Right lobe of liver (tissue), 6 donors: ENCODE measurements at places on chromosomes 1 and 21. TPM values are rescaled to one million over a fixed set of nuclear protein-coding genes. Genes with fewer than 3 reads are reported as not detected.

GRCh38 chr1:24801176-24801575, 55.9 kb downstream of the CLIC4 start:
- no peak overlapping the region for H3K4me3 ChIP-seq
- no peaks in the 10 kb centered on the region for H3K27me3 ChIP-seq
- H3K4me1 ChIP-seq, result no peaks in the 10 kb centered on the region
- H3K36me3 ChIP-seq, result no peaks in the 10 kb centered on the region
- no peak for DNase-seq
- no peak overlapping the region for H3K27ac ChIP-seq

- no peak overlapping the region for H3K27ac ChIP-seq
- no peaks in the 10 kb centered on the region for H3K27me3 ChIP-seq
- no peaks in the 10 kb centered on the region for H3K4me1 ChIP-seq
- no peaks in the 10 kb centered on the region for H3K36me3 ChIP-seq
- H3K4me3 ChIP-seq, result no peak overlapping the region
- DNase-seq, result no peak
These were observed 7.5 kb downstream of the ST6GALNAC3 start for GRCh38 chr1:76082062-76082461.

DNA sequence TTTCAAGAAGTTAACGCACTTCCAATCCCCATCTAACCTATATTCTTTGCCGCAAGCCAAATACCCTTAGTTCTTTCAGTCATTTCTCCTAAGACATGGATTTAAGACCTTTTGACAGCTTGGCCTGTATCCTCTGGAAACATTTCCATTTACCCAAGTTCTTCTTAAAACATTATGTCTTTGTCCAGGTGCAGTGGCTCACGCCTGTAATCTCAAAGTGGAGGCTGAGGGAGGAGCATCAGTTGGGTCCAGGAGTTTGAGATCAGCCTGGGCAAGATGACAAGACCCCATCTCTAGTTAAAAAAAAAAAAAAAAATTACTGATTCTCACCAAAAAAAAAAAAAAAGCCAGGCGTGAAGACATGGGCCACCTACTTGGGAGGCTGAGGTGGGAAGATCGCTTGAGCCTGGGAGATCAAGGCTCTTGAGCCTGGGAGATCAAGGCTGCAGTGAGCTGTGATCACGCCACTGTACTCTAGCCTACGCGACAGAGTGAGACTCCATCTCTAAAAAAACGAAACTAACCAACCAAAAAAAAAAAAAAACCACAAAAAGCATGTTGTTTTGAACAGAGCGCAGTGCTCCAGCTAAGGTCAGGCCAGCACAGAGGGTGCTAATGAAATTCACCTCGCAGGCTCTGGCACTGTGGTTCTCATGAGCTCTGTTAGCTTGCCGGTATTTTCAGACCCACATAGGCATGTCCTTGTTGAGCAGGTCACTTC, 36.0 kb downstream of the NUAK2 start:
- no peaks in the 10 kb centered on the region for H3K36me3 ChIP-seq
- no peaks in the 10 kb centered on the region for H3K27me3 ChIP-seq
- H3K4me3 ChIP-seq, result no peak overlapping the region
- DNase-seq, result no peak
- peak overlapping the region; percentile 1 for H3K27ac ChIP-seq

- DNase-seq, result no peak
- no peaks in the 10 kb centered on the region for H3K36me3 ChIP-seq
- H3K4me1 ChIP-seq, result no peaks in the 10 kb centered on the region
- no peaks in the 10 kb centered on the region for H3K27me3 ChIP-seq
- no peak overlapping the region for H3K27ac ChIP-seq
- H3K4me3 ChIP-seq, result no peak overlapping the region
These were observed 714.9 kb downstream of the MATN1 start for GRCh38 chr1:30008372-30008997.

DNA sequence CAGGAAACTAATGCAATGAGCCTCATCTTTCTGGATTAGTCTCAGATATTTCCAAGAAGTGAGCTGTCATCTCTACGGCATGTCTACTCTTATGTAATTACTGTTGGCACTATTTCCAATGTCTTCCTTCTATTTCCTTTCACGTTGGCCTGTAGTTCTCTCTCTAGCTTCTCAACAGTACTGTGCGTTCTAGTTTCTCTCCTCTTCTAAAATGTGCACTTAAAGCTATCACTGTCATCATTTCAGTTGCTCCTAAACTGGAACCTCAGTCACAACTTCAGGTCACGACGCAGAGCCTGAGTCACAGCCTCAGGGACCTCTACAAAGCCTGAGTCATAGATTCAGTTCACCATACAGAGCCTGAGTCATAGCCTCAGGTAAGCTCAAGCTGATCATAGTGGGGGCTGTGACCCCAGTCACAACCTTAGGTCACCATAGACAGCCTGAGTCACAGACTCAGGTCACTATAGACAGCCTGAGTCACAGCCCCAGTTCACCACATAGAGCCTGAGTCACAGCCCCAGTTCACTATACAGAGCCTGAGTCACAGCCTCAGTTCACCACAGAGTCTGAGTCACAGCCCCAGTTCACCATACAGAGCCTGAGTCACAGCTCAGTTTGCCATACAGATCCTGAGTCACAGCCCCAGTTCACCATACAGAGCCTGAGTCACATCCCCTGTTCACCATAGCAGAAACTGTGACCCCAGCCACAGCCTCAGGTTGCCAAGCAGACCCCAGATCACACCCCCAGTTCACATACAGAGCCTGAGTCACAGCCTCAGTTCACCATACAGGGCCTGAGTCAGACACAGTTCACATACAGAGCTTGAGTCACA, 13.0 kb downstream of the WNT9A start:
- H3K27me3 ChIP-seq, result no peaks in the 10 kb centered on the region
- peak; percentile 13 for DNase-seq
- H3K27ac ChIP-seq, result no peak overlapping the region
- H3K4me3 ChIP-seq, result no peak overlapping the region
- H3K36me3 ChIP-seq, result no peaks in the 10 kb centered on the region
- no peaks in the 10 kb centered on the region for H3K4me1 ChIP-seq

GRCh38 chr1:233261206-233261605, 34.3 kb downstream of the PCNX2 start:
- DNase-seq, result no peak
- H3K36me3 ChIP-seq, result no peaks in the 10 kb centered on the region
- H3K4me3 ChIP-seq, result no peak overlapping the region
- H3K27ac ChIP-seq, result no peak overlapping the region

DNA sequence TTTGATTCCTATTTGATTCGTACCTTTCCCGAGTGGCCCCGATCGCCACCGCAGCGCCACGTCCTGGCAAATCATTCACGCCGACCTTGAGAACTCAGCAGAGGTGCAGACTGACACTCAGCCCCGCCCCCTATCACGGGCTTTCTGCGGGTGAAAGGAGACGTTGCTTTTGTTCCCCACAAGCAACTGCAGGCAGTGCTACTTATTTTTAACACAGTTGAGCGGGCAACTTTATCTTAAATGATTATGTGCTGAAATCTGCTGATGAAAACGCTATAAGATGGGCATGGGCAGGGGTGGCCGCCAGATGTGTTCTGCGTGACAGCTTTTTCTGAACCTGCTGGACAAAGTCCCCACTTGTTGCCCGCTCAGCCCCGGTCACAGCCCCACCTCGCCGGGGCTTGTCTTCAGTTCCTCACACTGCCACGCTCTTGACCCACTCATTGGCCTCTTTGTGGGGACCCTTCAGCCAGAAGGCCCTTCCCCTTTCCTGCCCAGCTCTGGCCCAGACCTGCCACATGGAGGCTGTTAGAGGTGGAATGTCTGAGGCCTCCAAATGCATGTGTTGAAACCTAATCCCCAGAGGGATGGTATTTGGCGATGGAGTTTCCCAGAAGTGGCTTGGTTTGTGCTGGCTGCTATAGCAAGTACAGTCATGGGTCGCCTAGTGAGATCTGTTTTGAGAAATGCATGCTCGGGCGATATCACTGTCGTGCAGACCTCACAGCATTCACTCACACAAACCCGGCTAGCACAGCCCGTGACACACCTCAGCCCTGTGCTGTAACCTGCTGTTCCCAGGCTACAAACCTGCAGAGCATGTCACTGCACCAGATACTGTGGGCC, 15.7 kb upstream of the PDXK start:
- no peaks in the 10 kb centered on the region for H3K36me3 ChIP-seq
- no peaks in the 10 kb centered on the region for H3K27me3 ChIP-seq
- no peak overlapping the region for H3K27ac ChIP-seq
- no peaks in the 10 kb centered on the region for H3K4me1 ChIP-seq
- DNase-seq, result peak; percentile 2
- H3K4me3 ChIP-seq, result no peak overlapping the region

GRCh38 chr1:36942148-36942547, 92.2 kb downstream of the GRIK3 start:
- H3K36me3 ChIP-seq, result no peaks in the 10 kb centered on the region
- no peak overlapping the region for H3K27ac ChIP-seq
- H3K27me3 ChIP-seq, result no peaks in the 10 kb centered on the region
- no peaks in the 10 kb centered on the region for H3K4me1 ChIP-seq
- H3K4me3 ChIP-seq, result no peak overlapping the region
- DNase-seq, result no peak

DNA sequence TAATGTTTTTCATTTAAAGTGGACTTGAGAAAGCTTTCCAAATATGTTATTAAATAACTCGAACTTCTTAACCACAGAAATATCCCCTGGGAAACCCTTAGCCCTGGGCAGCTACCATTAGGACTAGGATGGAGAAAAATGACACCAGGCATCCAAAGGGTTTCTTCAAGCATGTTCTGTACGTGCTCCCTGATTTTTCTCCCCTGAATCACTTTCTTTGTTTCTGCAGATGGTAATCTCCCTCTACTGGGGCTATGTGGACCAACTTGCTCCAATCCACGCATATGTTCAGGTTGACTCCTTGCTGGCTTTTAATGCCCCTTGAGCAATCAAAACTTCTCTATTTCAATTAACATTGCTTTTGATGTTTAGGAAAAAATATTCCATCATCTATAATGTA, 312.7 kb upstream of the C1orf87 start:
- H3K4me3 ChIP-seq, result no peak overlapping the region
- H3K27ac ChIP-seq, result no peak overlapping the region
- no peaks in the 10 kb centered on the region for H3K27me3 ChIP-seq

- H3K27me3 ChIP-seq, result no peaks in the 10 kb centered on the region
- peak overlapping the region; percentile 83 for H3K4me3 ChIP-seq
- no peaks in the 10 kb centered on the region for H3K36me3 ChIP-seq
- no peaks in the 10 kb centered on the region for H3K4me1 ChIP-seq
- peak; percentile 64 for DNase-seq
These were observed 197.9 kb downstream of the DYRK1A start for GRCh38 chr21:37564341-37564923.

- DNase-seq, result no peak
- H3K4me1 ChIP-seq, result no peaks in the 10 kb centered on the region
- no peak overlapping the region for H3K27ac ChIP-seq
- no peaks in the 10 kb centered on the region for H3K36me3 ChIP-seq
- H3K4me3 ChIP-seq, result no peak overlapping the region
- no peaks in the 10 kb centered on the region for H3K27me3 ChIP-seq
These were observed 83.7 kb downstream of the PROX1 start for GRCh38 chr1:214071469-214071868.

DNA sequence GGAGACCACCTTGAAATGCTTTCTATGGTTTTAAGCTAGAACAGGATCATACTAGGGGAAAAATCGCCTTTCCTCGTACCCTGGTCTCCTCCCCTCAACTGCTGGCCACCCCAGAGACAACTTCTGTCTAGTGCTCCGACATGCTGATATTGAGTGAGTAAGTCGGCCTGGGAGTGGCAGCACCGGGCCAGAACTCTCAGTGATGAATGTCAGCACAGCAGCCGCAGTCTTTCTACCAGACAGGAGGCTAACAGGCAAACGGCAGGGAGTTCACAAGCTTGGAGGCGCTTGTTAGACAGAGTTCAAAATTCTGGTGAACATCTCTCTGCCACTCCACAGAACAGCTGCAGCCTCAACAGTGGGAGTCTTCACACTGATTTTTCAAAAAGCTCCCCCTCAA, 716.9 kb downstream of the ADGRL2 start:
- DNase-seq, result peak; percentile 51
- no peak overlapping the region for H3K27ac ChIP-seq
- H3K4me3 ChIP-seq, result no peak overlapping the region

DNA sequence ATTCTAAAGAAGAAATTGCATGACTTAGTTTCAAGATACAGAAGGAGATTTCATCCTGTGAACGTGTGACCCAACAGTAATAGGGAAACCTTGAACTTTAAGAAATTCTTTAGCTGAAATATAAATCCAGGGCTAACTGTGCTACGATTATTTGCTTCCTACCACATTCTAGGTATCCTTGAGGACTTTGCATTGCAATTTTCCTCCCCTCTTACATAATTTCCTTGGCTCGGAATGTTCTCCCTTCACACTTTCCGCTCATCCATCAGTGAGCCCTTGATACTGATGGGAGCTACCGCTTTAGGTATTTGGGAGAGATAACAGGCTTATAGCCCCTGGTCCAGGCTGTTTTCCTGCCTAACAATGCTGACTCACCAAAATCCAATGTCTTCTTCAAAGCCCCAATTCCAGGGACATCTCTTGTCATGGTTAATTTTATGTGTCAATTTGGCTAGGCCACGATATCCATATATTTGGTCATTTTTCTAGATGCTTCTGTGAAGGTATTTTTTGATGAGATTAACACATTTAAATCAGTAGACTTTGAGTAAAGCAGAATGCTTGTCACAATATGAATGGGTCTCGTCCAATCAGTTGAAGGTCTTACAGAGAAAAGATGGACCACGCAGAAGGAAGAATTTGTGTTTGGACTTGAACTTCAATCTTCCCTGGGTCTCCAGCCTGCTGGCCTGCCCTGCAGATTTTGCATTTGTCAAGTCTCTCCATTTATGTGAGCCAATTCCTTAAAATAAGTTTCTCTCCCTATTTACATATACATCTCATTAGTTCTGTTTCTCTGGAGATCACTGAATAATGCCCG, 121.2 kb downstream of the PTPN14 start:
- H3K4me1 ChIP-seq, result no peaks in the 10 kb centered on the region
- no peak overlapping the region for H3K27ac ChIP-seq
- H3K36me3 ChIP-seq, result no peaks in the 10 kb centered on the region
- H3K4me3 ChIP-seq, result no peak overlapping the region
- DNase-seq, result no peak

DNA sequence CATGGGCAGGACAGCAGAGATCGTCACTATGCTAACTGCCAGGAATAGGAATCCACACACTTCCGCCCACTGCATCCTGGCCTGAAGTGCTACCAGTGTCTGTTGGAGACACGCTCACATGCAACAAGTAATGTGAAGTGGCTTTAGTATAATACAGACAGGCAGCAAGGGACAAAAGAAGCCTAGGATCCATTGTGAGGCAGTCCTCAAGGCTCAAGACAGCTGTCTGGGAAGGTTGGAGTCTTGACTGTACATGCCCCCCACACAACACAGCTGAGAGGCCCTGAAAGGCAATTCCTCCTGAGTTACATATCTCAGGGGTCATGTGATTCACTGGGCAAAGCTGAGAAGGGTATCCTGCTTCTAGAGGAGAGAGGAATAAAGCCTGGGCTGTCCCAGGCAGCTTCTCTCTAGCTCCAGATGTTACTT, 39.9 kb upstream of the CD1D start:
- no peaks in the 10 kb centered on the region for H3K27me3 ChIP-seq
- no peak overlapping the region for H3K27ac ChIP-seq
- H3K36me3 ChIP-seq, result no peaks in the 10 kb centered on the region
- H3K4me1 ChIP-seq, result no peaks in the 10 kb centered on the region
- no peak overlapping the region for H3K4me3 ChIP-seq

- no peak for DNase-seq
- no peaks in the 10 kb centered on the region for H3K27me3 ChIP-seq
- H3K36me3 ChIP-seq, result no peaks in the 10 kb centered on the region
These were observed 11.2 kb downstream of the PDE9A start for GRCh38 chr21:42664614-42665013.

ARV1 gene
- total RNA-seq, result 15.0 TPM

COL8A2 gene
- total RNA-seq, result 0.74 TPM

CFAP107 gene
- total RNA-seq, result not detected

C8A gene
- total RNA-seq, result 201 TPM

HSF2BP gene
- 0.30 TPM for total RNA-seq

OR10J1 gene
- total RNA-seq, result not detected

FCRL3 gene
- total RNA-seq, result 0.13 TPM

MEX3A gene
- 0.54 TPM for total RNA-seq

CCDC30 gene
- total RNA-seq, result 1.4 TPM

IGSF3 gene
- 2.1 TPM for total RNA-seq

TCEA3 gene
- 94.0 TPM for total RNA-seq

CRP gene
- 12,291 TPM for total RNA-seq
